Jurkat, Clone E6-1 (cell line): ENCODE measurements at places on chromosomes 6 and 20.
A peak's percentile ranks its signal among the peaks of the same experiment; 100 is the strongest.

- no peak for DNase-seq
Measured at GRCh38 chr6:28922004-28922820, 1.6 kb downstream of the TRIM27 start.

DNA sequence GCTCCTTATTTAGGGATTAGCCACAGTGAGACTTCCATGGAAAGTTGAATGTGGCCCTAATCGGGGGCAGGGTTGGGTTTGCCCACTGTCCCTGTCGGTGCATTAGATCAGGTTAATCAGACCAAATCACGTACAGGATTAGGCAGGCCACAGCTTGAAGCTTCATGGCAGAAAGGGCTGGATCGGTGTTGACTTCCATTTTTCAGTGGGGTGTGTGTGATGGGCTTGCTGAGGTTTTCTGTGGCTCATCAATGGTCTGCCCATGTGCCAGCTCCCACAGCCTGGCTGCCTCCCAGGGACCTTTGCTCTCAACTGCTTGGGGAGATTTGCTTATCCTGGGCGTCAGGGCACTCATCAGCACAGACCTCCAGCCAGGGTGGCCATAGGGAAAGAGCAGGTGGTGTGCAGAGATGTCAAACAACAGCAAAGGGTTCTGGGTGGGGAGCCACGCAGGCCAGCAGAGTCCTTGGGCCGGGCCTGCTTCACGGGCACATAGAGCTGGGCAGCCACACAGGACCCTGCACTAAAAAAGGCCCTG is 130.7 kb downstream of the TFAP2C start:
- no peak for DNase-seq

GRCh38 chr6:52512199-52512598 is 64.7 kb downstream of the TRAM2 start:
- DNase-seq, result no peak

DNA sequence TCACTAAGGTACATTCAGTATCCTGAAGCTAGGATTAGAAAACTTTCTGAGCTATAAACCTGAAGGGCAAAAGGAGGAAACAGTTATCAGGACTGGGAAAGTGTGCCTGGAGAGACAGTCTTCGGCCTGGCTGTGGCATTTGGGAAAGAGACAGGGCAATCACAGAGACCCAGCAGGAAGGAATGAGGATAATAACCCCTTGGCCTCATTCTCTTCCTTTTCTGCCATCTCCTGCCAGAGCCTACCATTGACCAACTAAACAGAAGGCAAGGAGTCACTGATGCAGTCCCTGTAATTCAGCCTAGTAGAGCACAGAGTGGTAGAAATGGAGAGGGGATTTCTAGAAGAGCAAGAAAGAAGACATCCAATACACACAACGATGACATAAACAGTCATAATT is 359.4 kb downstream of the HDGFL1 start:
- DNase-seq, result no peak

GRCh38 chr6:168358842-168359420 is 39.4 kb upstream of the DACT2 start:
- DNase-seq, result no peak

GRCh38 chr20:3203315-3204123 is 963 bp downstream of the DDRGK1 start:
- no peak for DNase-seq

- DNase-seq, result no peak
Measured at GRCh38 chr6:110699780-110700179, 115.5 kb downstream of the CDK19 start.

DNA sequence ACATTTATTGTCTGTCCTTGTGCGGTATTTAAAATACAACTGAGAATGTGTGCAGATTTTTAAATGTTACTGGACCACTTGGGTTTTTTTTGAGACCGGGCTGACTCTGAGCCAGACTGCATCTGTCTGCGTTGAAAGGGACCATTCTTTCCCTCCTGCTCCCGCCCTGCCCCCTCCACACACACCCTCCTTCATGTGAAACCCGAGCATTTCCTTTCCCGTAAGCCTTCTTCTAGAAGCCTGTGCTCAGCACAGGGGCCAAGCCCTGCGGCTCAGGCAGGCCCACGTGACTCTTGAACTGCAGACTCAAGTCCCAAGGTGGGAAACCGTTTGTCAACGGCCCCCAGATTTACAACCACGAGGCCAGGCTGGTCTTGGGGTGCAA is 82.7 kb upstream of the FOXC1 start:
- DNase-seq, result peak; percentile 71

GRCh38 chr6:139701003-139701402 is 326.6 kb upstream of the CITED2 start:
- no peak for DNase-seq

DNA sequence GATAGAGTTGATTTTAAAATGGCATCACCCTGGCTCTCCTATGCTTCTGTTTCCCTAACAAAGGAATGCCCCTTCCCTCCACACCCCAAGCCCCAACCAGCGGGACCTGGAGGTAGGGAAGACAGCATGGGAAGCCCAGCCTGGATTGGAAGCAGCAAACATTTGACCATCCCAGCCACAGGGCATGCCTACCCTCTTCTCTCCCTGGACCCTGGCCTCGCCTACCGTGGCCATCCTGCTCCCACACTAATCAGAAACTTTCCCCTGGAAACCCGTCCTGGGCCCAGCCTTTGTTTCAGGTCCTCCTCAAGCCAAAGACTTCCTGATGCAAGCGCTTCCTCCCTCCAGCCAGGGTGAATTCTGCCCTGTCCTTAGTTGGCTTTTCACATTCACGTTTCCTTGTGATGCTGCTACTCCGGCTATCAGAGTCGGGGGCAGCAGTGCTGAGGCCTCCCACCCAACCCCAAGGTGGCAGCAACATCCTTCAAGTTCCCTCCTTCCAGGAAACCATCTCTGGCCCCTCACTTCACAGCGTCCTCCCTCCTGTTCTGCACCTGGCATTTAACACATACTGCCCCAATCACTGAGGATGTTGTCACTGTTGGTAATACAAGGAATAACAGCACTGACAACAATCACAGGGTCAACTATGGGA is 18.2 kb upstream of the ANGPT4 start:
- DNase-seq, result no peak

GRCh38 chr20:53001498-53002301 is 29.5 kb downstream of the TSHZ2 start:
- DNase-seq, result no peak

- no peak for DNase-seq
Measured at GRCh38 chr20:63885264-63886053, 9.5 kb upstream of the DNAJC5 start.

DNA sequence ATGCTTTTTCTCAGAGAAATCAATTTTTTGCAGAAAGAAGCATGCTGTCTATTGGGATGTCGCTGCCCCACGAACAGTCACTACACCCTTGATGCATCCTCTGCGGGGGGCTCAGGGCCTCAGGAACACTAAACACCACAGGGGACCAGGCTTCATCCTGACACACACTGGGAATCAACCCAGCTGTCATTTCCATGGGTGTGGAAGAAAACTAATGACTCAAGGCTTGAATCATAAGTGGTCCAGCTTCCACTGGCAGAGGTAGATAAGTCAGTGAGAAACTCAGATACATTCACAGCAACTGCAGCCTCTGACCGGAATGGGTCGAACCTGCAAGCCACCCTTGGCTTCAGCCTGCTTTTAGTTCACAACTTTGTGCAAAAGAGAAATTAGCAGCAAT is 81.3 kb upstream of the SPTLC3 start:
- DNase-seq, result no peak

- DNase-seq, result no peak
Measured at GRCh38 chr6:1481286-1481685, 91.9 kb downstream of the FOXF2 start.

DNA sequence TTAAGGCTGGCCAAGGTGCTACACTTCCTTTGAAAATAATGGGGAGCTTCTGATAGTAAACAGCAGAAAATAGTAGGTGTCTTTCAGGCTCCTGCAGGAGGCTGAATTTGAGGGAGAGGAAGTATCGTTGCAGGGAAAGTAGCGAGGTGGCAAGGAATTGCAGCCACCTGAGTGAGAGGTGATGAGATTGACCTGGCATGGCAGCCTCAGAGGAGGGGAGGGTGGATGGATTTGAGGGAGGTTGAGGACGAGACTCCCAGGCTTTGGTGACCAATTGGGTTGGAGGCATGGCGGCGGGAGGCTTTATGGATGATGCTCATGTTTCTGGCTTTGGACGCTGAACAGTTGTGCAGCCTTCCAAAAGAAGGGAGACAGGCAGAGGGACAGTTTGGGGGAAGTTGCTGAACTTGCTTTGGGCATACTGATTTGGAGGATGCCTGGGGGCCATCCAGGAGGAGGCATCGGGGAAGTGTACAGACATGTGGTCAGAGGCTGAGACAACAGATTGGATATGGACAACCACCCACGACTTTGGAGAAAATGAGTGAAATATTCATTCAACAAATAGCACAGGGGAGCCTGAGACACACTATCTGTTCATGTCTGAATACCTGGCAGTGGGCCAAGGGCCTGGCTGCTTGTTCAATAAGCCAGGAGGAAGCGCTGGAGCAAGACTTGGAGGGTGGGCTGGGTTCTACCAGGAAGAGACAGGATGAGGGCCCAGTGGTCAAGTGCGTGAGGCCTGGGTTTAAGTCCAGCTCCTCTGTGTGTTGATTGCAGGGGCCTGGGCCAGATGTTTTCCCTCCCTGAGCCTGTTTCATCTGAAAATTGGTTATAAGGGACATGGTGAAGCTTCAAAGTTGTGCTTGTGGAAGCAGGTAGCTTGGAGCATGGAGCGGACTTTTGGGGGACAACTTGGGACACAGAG is 113.2 kb downstream of the CEBPB start:
- no peak for DNase-seq

DNA sequence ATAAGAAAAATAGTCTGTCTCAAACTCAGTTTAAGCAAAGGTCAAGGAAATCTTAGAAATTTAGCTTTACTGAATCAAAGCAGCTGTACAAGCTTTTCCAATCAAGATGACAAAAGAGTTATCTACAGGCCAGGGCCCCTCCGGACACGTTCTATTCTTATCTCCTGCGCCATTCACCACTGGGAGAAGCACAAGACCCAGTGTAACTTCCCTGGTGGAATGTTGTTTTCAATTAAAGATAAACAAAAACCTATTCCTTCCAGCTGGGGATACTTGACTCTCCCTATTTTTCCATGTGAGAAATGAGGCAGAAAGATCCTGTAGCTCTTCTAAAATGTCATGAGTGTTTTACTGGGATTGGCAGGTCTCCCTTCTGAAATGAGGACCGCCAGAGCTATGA is 123.3 kb downstream of the TBX18 start:
- no peak for DNase-seq

DNA sequence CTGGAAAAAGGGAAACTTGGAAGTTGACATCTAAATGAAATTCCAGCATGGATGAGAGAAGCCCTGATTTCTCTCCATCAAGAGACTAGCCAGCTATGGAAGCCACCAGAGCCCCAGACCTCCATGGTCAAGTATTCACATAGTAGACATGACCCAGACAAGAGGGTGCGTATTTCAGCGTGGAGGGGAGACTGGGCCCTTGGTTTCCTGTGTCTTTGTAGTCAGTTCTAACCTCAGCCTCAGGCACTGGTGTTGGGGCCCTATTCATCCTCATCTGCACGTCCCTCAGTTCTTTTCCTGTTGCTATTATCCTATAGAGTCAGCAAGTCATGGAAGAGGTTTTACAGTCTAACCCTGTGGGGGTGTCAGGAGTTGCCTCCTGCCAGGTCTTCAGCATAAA is 12.5 kb downstream of the GNL1 start:
- no peak for DNase-seq

- no peak for DNase-seq
Measured at GRCh38 chr20:20473657-20474056, 105.8 kb downstream of the INSM1 start.

- DNase-seq, result peak; percentile 41
Measured at GRCh38 chr6:119742188-119742803, 392.7 kb upstream of the MAN1A1 start.

- no peak for DNase-seq
Measured at GRCh38 chr20:16819483-16819882, 71.3 kb downstream of the OTOR start.

DNA sequence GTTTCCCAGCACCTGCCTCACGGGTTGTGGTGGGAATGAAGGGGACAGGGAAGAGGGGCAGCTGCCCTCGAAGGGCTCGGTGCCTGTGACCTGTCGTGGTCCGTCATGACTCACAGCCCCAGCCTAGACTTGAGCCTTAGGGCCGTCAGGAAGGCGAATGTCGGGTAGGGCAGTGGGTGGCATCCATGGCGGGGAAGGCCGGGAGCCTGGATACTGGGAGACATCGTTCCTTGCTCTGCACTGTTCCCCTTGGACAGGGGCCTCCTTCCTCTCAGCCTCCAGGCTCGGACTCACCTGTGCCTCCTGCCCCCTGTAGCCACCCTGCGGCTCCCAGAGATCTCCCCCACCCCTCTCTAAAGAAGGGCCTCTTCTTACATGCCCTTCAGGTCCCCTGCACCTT is 52.2 kb upstream of the APCDD1L start:
- DNase-seq, result no peak

GRCh38 chr6:130575971-130576370 is 210.2 kb downstream of the TMEM200A start:
- peak; percentile 98 for DNase-seq

GRCh38 chr20:44702776-44703175 is 12.4 kb upstream of the CCN5 start:
- no peak for DNase-seq

GRCh38 chr20:57094252-57094891 is 172.1 kb downstream of the BMP7 start:
- DNase-seq, result no peak

DNA sequence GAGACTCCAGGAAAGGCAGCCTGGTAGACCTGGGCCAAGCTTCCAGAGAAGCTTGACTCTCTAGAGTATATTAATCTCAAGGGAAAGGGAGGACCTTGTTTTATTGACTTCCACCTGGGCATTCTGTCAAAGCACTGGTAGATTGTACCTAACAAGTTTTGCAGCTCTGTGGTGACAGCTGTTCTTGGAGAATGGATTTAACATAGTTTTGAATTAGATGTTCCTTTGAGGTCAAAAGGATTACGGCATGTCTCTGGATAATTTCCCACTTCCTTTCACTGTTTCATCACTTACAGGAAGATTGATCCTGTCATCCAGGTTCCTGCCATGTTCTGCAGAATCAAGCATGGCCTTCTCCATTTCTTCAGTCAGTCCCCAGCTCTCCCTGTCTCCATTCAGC is 246.0 kb downstream of the PHACTR1 start:
- DNase-seq, result no peak

- DNase-seq, result peak; percentile 31
Measured at GRCh38 chr6:105688573-105688972, 285.7 kb upstream of the PREP start.

DNA sequence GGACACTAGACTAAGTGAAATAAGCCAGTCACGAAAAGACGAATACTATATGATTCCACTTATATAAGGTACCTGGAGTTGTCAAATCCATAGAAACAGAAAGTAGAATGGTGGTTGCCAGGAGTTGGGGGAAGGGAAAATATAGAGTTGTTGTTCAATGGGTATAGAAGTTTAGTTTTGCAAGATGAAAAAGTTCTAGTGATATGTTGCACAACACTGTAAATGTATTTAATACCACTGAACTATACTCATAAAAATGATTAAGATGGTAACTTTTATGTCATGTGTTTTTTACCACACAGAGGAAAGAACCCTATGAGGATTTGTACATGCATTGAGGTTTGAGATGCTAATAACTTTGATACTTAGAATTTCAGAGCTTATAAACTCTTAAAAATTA is 46.0 kb upstream of the TRAM2 start:
- DNase-seq, result no peak

- no peak for DNase-seq
Measured at GRCh38 chr6:52498538-52499017, 78.3 kb downstream of the TRAM2 start.
